NCI-H2171 treated with DMSO at 0.1 percent for 48 hours (cell line): ENCODE measurements at places on chromosomes 12 and 14.
A peak's percentile ranks its signal among the peaks of the same experiment; 100 is the strongest.

GRCh38 chr14:88296351-88296750 is 26.7 kb downstream of the KCNK10 start:
- DNase-seq = no peak

GRCh38 chr14:101723061-101723595 is 38.4 kb upstream of the PPP2R5C start:
- no peak for DNase-seq

DNA sequence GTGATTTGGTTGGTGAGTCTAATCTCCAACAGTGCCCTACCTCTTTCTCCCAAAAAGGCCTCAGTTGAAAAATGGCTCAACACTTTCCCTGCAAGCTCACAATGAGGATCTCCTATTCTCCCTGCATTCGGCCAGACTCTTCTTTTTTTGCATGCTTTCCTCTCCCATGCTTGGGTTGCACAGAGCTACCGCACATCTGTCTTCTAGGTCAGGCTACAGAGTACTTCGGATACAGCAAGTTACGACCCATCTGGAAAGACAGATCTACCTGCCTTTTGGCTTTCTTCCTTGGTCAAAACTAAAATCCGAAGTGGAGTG is 305 bp upstream of the SLC16A7 start:
- DNase-seq = peak; percentile 98

DNA sequence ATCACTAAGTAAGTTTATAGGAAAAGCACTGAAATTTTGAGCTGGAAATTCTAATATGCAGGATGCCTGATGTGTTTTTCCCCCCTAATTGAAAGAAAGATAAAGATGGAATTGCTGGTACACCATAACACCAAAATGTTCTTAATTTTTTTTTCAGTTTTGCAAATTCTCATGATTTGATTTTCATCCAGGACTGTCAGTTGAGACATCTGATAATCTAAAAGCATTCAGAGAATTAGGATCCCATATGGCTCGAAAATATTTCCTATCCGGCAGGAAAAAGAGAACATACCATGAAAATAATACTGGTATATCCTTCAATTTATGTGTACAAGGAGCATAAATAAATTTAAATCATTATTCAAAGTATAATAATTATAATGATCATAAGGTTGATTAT is 452.1 kb downstream of the APAF1 start:
- DNase-seq = peak; percentile 48
